Stimulated activated CD8-positive, alpha-beta memory T cell treated with anti-CD3 and anti-CD28 coated beads, Interleukin-15, amount 100 ng/mL, for 1 hour (primary cell): ENCODE measurements at places on chromosomes 5 and 9.

GRCh38 chr9:116358251-116358650, 204.7 kb downstream of the PAPPA start:
- no peak for DNase-seq

DNA sequence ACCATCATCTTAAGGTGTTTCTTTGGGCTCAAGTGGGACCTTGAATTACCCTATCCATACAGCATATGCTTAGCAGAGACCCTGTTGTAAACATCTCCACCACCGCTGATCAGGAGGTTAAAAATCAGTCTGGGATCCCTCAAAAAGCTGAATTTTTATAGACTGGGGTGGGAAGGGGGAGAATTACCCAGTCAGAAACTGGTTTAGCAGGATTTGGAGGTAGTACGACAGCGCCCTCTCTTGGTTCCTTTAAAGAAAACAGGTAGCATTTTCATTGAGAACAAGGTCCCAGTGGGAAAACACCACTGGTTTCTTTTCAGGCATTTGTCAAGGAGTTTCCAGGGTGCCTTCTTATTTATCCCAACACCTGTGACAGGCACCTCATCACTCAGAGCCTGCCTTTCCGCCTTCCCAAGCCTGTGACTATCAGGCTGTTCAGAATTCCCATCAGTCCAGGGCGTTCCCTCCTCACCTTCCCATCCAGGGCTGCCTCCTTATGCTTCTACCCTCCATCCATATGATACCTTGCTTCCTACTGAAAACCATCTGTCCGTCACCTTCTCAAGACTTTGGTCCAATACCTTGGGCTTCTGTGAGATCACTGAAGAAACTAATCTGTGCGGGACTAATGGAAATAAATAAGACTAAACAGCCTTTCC, 203.8 kb upstream of the RAI14 start:
- DNase-seq: no peak

- peak; percentile 40 for DNase-seq
Measured at GRCh38 chr5:1536322-1536845, 12.6 kb upstream of the LPCAT1 start.

- no peak for DNase-seq
Measured at GRCh38 chr5:133226186-133226585, 174.4 kb downstream of the HSPA4 start.

- no peak for DNase-seq
Measured at GRCh38 chr5:84724683-84725082, 340.0 kb upstream of the EDIL3 start.

- no peak for DNase-seq
Measured at GRCh38 chr5:137751869-137752491, 2.2 kb downstream of the HNRNPA0 start.

- no peak for DNase-seq
Measured at GRCh38 chr5:17966640-17967402, 332.6 kb downstream of the TAF11L14 start.

GRCh38 chr5:15238006-15238405, 262.0 kb upstream of the FBXL7 start:
- DNase-seq: no peak

DNA sequence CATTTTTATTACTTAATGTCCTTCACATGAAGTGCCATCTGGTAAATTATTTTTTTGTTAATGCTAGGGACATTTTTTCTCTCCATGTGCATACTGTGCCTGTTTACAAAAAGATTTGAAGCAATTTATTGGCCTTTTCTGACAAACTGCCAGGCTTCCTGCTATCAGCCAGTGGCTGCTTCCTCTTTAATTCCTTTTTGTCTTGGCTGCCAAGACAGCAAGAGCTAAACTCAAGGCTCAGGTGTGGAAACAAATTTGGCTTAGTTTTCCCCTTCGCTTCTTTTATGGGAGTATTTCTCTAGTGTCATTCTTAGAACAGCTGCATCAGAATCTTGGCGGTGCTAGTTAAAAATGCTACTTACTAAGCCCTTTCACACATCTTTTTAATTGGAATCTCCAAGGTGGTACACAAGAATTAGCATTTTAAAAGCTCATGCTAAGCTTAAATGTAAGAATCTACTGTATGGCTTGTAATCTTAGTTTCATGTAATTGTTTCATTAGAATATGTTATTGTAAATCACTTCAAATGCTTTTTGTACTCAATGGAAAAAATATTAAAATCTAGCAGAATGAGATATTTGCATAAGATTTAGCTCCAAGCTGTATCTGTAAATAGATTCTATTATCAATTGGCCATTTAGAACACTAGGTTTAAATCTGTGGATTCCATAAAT, 134.2 kb upstream of the RASGRF2 start:
- DNase-seq: no peak

GRCh38 chr5:61416010-61416409, 84.0 kb downstream of the ZSWIM6 start:
- no peak for DNase-seq

DNA sequence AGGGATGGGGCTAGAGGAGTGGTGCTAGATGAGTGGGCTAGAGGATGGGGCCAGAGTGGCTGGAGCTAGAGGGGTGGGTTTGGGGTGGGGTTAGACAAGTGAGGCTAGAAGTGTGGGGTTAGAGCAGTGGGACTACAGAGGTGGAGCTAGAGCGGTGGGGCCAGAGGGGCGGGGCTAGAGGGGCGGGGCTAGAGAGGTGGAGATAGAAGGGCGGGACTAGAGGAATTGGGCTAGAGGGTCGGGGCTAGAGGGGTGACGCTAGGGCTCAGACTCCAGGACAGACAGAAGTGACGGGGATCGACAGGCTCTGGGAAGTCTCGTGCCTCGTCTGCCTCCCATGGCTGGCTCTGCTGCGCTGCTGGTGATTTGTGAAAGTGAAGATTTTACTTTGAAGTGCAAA, 31.0 kb upstream of the TENT4A start:
- no peak for DNase-seq

DNA sequence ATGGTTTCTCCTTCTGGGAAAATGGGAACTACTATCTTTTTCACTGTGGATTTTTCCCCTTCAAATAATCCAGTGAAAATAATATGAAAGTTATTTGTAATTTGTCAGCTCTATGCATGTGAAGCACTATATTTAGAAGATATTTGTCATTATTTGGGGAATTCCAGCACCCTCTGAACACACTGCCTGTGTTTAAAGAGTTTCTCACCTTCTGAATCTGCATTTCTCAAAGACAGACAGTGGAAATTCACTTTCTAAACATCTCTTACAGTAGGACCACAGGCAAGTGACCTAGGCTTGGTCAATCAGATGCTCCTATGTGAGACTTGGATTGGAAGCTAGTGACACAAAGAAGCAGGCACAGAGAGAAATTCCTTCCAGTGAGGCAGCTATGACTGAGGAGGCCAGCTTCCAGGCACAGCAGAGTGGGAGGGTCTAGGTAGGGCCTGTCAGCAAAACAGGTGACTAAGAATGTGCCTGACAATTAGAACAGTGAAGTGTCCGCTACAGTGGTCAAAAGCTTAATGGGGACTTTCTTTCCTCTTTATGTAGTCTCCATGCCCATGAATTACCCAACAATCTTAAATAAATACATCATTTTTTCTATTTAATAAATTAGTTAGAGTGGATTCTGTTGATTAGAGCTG, 167.2 kb downstream of the HMHB1 start:
- DNase-seq: no peak

DNA sequence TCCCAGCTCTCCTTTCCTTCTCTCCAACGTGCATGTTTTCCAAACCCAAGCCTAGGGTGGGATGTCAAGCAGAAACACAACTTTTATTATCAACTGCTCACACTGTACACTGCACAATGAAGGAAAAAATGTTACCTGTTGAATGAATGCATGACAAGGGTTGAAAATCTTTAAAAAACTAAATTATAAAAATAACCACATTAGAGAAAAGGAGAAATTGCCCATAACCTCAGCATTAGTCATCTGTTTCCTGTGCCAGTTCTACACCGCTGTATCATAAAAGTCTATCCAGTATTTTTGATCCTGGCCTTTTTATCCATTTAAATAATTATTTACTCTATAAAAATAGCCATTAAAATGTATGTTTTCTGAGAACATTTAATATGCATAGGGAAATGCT, 101.1 kb downstream of the APBA1 start:
- no peak for DNase-seq

DNA sequence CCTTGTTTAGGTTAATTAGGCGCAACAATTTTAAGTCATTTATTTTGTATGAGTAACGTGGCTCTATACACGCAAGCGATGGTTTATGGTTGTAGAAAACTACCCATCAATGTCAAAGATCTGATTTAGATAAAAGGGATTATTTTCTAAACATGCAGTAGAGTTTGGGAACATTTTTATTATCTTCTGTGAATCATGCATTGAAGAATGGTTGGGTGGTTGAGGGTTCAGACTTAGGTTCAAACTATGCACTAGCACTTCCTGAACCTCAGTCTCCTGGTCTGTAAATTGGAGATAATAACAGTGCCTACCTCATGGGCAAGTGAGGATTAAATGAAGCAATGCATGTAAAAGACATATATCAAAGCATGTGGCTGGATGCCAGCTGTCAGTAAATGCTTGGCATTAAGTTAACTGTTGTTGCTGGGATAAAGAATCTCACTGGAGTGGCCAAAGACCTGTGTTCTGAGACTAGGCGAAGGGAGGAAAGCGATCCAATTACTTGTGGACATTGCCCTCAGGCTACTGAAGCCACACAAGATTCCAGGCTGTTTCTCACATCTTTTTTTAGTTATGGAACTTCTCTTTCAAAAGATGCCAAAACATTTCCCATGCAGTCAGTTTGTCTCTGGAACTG, 1.1 kb upstream of the OTULINL start:
- DNase-seq: no peak

DNA sequence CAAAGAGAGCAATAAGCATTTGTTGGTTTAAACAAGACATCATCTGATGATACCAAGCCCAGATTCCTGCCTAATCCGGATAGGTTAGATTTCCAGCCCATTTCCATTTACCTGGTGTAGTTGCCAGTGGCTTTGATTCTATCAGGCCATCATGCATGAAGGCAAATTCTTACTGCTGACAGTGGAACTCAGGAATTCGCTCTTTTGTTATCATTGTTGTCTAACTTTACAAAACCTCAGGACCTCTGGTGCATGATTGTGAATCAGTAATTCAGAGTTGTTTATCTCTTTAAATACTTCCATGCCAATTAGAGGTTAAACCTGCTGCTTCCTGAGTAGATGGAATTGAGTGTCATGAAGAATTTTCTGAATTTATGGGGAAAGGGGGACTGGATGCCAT, 76.5 kb downstream of the C9orf152 start:
- DNase-seq: no peak

DNA sequence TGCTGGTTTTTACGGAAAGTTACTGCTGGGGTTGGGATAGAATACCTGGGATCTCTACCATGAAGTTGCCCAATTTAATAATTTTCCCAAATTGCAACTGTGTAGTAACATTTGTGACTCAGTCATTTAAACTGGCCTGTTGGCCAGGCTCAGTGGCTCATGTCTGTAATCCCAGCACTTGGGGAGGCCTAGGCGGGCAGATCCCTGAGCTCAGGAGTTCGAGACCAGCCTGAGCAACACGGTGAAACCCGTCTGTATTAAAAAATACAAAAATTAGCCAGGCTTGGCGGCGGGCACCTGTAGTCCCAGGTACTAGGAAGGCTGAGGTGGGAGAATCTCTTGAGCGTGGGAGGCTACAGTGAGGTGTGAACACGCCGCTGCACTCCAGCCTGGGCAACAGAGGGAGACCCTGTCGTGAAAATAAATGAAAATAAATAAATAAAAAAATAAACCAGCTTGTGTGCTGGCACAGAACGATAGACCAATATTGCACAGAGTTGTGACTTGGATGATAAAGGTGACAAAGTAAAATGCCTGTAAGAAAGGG, 160.7 kb upstream of the ZNF608 start:
- no peak for DNase-seq

DNA sequence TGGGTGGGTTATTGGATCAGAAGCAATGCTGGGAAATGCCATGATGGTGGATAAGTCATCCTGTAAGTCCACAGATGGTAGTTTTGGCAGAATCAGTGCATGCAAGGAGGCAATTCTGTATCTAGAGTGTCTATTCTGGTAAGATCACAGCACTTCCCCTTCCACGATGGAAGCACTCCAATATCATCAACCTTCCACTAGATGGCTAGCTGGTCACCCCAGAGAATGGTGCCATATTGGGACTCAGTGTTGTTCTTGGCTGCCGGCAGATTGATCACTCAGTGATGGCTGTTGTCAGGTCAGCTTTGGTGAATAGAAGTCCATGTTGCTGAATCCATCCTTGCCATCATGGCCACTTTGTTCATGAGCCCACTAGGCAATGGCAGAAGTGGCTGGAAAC, 553.5 kb downstream of the CSNK1G3 start:
- no peak for DNase-seq
